ENCODE measurements at places on chromosomes 1 and 21.

GRCh38 chr1:43499898-43500297 lies 30.8 kb upstream of the PTPRF start:
- no peak for DNase-seq

DNA sequence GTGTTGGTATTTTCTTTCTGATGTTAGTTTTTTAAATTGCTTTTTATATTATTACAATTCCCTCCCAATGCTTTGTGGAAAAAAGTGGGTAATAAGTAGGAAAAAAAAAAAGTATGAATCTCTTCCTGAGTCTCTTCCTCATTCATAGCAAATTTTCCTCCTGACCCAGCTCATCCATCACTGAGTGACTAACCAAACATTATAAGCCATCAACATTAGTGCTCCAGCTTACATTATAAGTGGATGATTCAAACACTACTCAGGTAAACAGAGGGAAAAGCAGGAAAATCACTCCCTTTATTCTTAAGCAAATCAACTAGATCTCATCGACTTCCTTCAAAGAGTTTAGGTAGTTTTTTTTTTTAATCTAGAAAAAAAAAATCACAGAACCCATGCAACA lies 15.4 kb upstream of the SAMD13 start:
- DNase-seq = no peak

GRCh38 chr1:111903148-111903870 lies 86.2 kb downstream of the KCND3 start:
- DNase-seq = no peak

DNA sequence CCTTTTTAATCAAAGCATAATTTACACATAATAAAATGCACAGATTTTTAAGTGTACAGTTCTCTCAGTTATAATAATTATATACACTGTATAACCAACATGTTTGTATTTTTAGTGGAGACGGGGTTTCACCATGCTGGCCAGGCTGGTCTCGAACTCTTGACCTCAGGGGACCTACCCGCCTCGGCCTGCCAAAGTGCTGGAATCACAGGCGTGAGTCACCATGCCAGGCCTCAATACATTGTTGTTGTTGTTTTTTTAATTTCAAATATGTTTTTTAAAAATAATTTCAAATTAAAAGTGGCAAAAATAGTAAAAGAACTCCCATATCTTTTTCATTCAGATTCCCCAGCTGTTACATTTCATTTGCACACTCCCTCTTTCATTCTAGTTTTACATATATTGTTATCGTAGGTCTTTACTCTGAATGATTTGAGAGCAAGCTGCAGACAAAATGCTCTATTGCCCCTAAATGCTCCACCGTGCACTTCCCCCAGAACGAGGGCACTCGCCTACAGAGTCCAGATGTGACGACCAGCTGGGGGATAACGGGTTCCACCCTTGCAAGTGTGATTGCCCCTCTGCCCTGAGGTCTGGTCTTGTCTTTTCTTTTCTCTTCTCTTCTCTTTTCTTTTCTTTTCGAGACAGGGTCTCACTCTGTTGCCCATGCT lies 19.2 kb upstream of the RD3 start:
- DNase-seq = no peak

DNA sequence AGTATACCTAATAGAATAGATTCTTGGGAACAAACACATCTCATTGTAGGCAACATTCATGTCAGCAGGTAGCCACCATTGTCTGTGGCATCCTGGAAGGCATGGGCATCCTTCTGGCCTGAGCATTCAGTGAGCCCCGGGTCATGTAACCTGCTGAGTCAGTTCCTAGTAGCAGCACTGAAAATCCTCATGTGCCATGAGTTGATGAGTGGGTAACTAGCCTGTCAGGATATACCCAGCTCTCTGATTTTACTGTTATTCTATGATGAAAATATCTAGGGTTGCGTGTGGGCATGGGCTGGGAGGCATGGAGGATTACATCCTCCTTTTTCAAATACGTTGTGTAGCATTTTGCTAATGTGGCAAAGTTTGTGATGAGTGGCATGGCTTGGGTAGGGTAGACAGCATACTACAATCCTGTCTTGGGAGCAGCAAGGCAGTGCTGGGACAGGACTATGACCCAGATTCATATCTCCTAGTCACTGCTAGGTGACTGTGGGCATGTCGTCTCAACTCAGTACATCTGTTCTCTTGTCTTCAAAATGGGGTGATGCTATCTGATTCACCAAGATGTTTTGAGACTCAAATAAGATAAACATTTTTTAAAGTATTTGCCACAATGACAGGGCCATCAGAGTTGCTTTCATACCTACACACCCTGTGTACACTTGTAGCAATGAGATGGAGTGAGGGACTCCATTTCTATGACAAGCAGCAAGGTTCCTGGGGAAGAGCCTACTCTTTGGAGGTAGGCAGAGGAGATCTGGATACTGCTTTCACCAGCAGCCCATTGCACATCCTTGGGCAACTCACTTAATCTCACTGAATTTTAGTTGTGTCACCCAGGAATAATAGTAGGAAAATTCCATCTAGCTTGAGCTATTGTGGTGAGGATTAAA lies 62.5 kb downstream of the CD58 start:
- no peak for DNase-seq

DNA sequence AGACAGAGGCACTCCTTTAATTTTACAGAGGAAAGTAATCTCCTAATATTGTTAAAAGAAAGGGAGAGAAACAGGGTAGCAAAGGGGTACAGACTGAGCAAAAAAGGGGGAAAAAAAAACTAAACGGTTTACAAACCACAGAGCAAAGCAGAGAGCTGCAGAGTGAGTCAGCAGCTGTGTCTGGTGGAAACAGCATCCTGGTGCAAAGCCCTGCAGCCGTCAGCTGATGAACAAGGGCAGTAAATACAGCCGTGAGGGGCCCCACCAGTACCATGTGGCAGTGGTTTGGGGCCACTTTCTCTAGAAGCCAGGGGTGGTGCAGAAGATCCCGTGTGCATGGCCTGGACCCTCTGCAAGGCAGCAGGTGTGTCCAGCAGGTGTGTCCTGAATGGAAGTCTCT lies 111.3 kb downstream of the ERG start:
- no peak for DNase-seq

DNA sequence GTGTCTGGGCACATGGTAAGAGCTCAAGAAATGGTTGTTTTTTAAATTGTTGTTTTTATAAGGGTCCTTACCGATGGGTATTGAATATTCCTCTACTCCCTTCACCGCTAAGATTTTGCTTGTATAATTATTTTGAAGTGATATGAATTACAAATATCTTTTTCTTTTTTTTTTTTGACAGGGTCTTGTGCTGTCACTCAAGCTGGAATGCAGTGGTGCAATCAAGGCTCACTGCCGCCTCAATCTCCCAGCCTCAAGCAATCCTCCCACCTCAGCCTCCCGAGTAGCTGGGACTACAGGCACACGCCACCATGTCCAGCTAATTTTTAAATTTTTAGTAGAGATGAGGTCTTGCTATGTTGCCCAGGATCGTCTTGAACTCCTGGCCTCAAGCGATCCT lies 27.1 kb upstream of the RAB3GAP2 start:
- DNase-seq = no peak

GRCh38 chr1:28035420-28035819 lies 53.0 kb downstream of the EYA3 start:
- DNase-seq = no peak

DNA sequence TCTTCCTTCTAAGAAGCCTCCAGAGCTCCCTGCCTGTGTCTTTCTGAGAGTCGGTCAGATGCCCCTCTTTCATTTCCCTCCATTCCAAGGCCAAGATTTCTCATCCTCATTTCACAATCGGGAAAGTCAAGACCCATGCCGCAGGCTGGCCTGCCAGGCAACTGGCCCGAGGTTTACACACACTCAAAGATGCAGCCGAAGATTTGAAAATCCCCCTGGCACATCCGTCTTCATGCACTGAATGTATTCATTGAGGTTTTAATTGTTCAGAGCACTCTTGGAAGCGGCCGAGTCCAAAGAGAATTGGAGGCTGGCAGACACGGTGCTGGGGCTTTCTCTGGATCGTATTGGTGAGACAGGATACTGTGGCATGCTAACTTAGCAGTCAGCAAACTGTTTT lies 29.1 kb upstream of the SRP9 start:
- no peak for DNase-seq

DNA sequence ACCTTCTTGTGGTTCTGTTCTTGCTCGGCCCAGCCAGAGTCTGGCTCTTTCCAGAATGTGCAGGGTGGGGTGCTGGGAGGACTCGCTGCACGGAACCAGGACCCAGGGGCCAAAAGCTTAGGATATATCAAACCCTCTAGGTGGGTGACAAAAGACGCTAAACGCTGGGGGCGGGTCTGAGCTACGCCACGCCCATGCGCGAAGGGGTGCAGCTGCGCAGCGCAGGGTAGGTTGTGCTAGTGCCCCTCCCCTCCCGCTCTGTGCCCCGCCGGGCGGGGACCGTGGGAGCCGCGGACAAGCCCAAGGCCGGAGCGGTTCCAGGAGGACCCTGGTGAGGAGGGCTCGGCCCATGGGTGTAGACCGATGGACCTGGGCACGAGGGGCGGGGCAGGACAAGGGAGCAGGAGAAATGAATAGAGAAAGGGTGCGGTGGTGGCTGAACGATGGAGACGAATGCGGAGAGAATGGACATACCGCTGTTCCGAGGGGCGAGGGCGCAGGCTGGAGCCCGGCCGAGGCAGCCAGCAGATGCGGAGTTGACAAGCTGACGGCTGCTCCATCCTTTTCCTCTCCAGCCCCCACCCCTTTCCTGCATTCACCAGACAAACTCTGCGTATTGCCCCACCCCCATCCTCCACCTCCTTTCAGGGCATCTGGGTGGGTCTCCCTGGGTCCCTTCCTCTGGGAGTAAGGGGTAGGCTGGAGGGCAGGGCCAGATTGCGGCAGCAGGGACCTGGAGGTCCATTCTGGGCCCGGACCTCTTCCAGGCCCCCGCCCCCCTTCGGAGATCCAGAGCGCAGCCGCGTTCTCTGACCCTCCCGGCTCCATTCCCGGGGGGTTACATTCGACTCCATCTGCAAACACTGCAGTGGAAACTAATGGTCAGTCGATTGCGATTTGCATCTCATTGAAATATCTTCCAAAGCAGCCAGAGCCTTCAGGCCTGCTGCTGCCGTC lies at the start of gene RUSC1:
Gene RUSC1 (plus strand): TSS at position 234 of the 957 bp plus-strand sequence. CDS start 880 bp downstream, outside the sequence.
- DNase-seq = no peak

DNA sequence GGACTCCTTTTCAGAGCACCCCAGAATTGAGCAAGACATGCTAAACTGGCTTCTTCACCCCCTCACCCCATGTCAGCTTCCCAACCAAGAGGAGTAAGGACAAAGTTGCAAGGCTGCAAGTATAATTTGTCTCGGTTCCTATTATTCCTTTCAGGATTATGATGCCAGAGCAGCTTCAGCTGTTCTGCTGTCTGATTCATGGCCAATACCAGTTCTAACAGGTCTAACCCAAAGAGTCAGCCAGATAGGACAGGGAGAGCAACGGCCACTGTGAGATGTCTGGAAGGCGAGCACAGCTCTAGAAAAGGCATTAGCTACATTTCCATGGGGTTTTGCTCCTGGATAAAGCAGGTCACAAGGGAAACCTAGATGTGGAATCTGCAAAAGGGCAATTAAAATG lies 53.3 kb upstream of the HOOK1 start:
- no peak for DNase-seq

DNA sequence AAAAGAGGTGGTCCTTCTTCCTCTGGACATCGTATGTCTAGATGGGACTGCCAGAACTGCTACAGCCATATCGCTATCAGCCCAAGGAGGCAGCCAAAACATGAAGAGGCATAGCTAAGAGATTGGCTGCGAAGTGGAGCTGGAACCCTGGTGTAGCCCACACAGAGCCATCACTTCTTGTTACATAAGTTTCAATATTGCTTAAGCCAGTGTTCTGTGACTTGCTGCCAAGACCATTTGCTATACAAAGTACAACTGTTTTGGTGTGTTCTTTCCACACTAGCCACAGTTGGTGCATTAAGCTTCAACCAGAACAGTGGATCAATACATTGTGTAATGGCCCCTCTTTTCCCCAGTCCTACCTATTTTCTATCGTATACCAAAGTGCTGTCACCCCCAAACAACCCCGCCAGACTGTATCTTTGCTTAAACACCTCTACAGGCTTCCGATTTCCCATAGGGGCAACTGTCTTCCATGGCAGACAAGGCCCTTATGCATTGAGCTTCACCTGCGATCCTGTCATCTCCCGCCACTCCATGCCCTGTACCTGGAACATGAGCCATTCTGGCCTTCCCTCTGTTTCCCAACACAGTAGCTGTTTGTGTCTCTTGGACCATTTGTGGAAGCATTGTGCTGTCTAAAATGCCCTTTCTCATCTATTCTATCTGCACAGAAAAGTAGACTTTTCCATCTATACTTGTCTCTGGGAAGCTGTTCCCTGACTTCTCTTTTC lies 241.8 kb downstream of the TTLL7 start:
- DNase-seq = no peak

- DNase-seq = no peak
Measured at GRCh38 chr21:46051379-46051770, 46.5 kb upstream of the COL6A2 start.

- no peak for DNase-seq
Measured at GRCh38 chr1:84427250-84428188, 29.2 kb downstream of the DNASE2B start.

DNA sequence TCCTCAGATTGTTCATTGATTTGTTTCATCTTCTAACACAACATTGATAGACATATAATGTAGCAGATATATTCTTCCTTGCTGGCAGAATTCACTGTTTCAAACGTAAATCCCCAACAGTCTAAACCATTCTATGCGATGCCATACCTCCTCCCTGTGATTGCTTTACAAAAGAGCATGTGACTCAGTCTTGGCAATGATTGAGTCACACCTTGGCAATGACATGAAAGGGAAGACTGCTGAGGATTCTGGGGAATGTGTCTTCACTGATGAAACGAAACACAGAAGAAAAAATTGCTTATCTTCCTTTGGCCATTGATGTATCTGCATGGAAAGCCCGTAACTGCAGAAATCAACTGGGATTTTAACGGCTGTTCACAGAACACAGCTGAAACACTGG lies 409.6 kb upstream of the ZRANB2 start:
- DNase-seq = no peak
